ENCODE measurements at places on chromosomes 7 and 10.

DNA sequence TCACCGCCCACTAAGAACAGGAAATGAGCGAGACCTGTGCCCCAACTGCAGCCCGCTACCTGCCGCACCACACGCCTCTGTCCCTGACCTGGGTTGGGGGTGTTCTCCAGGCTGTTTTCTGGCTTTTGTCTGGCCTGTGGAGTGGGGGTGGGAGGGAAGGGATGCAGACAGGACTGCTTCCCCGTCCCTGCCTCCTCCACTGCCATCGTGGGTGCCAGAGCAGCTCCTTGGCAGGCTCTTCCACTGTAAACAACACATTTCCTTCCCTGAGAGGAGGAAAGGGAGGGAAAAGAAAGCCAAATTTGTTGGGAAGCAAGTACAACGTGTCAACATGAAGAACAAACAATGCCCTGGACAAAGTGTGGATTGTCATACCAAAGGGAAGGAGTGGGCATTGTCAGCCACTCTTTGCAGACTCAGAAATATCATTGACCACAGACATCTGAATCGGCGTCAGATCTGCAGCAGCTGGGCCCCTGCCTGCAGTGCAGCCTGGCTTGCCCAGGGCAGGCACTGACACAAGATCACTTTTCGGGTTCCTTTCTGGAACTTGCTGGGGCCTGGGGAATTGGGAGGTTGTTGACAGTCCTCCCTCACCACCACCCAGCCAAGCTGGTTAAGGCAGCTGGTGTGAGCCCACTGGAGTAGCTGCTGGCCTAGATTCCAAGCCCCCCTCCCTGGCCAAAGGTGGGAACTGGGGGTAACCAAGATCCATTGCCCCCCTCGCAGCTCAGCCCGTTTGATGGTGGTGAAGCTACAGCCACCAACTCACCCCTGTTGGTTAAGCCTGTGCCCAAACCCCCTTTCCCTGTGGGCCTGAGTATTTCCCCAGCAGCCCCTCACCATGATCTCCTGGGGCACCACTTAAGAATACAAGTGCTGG, 22.6 kb upstream of the TRIM8 start:
- DNase-seq: peak; percentile 51

DNA sequence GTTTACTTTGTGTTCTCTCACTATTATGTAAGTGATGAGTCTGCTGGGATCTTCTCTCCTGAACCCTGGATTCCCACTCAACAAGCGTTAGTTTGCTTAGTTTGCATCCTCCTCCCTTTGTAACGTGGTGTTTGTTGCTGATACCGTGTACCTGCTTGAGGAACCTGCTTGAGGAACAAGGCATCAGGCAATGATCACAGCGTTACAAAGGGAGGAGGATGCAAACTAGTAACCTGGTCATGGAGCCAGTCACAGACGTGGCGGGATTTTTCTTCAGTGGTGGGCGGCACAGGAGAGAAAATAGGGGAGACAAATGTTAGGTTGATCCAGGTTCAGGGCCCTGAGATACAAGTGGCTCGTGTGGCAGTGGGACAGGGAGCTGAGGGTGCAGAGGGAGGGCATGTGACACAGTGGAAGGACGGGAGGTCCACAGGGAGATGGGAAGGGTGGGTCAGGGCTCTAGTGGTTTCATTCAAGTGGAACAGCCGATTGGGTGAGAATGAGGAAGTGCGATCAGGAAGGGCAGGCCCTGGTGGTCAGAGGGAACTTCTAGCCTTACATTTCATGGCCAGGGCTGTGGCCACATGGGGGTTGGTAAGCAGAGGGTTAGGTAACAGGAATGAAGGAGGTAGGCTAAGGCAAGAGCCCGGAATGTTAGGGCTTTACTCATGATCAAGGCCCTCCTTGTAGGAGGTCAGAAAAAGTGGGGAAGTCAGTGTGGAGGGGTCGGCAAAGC, 38.0 kb downstream of the SNX10 start:
- DNase-seq: no peak

GRCh38 chr7:9201928-9202327, 768.5 kb downstream of the NXPH1 start:
- DNase-seq: no peak

- no peak for DNase-seq
These were observed 61.6 kb downstream of the LHPP start for GRCh38 chr10:124522933-124523871.

- no peak for DNase-seq
These were observed 4.4 kb downstream of the LARP4B start for GRCh38 chr10:927131-927530.

- DNase-seq: no peak
These were observed 160.3 kb upstream of the LYZL2 start for GRCh38 chr10:30789806-30790205.

GRCh38 chr7:91569728-91570457, 305.7 kb downstream of the FZD1 start:
- DNase-seq: no peak

DNA sequence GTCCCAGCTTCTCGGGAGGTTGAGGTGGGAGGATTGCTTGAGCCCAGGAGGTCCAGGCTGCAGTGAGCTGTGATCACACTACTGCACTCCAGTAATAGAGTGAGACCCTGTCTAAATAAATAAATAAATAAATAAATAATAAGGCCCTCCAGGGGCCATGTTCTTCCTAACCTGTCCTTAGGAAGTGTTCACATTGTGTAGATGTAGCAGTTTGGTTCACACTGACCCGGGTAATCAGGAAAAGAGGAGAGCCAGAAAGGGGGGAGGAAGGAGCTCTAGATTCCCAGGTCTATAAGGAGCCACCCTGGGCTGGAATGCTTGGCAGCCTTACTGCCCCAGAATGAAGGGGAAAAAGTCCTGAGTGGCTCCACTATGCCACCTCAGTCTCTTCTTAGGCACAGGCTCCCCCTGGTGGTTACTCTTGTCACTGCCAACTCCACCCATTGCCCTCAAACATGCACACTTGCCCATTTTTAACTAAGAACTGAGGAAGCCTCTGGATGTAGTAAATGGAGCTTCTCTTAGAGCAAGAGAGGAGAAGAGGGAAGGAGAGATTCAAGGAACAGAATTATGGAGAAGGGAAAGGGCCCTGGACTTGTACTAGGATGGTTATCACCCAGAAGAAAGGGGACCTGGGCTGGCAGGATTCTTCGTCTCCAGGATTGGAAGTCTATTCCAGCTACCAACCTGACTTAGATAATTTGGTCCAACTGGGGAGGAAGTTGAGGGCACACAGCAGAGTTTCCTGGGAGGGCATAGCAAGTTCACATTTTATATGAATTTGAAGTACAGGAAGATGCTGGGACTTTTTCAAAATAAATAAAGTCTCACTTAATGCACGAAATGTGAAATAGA, 7.8 kb downstream of the HPS6 start:
- peak; percentile 89 for DNase-seq

- DNase-seq: no peak
These were observed 99.7 kb downstream of the CCSER2 start for GRCh38 chr10:84427903-84428650.

- no peak for DNase-seq
These were observed 27.3 kb downstream of the TBATA start for GRCh38 chr10:70757856-70758255.

GRCh38 chr10:105837951-105838350, 1196.9 kb downstream of the SORCS3 start:
- peak; percentile 52 for DNase-seq

DNA sequence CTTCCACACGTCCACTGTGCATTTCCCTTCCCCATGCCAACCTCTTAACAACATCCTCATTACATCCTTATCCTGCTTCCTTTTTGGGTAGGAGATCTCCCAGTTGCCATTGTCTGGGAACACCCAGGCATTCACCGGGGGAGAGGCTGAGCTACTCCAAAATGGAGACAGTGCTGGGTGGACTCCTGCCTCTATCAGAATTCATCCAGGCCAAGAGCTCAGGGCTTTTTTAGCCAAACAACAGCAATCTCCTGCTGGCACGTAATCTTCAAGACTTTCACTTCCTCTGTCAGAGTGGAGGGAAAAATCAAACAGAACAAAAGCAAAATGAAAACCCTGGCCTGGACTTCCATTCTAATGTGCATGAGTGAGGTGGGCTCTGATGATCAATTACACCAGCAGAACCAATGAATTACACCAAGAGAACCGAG, 245.0 kb downstream of the PRPF18 start:
- DNase-seq: peak; percentile 33

GRCh38 chr7:142152076-142152475, 40.6 kb downstream of the MGAM2 start:
- no peak for DNase-seq

GRCh38 chr7:88661921-88662320, 97.6 kb upstream of the ZNF804B start:
- no peak for DNase-seq

DNA sequence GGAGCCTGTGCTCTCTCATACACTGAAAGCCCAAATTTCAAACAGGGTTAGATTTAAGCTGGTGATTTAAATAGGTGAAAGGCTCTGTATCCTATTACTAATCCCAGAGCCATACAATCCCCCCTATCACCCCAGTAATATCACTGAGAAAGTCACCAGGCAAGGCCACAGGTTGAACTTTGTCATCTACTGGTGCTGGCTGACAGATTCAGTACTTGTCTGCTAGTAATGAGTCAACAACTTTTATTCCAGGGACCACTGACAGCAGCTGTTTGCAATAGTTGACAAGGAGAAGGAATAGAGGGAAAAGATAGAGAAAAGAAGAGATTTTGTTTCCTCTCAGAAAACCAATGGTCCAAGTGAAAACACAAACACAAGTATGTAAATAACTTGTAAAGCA, 10.4 kb downstream of the ASB15 start:
- no peak for DNase-seq

GRCh38 chr10:116629340-116629739, 8.6 kb downstream of the PNLIPRP2 start:
- DNase-seq: no peak

DNA sequence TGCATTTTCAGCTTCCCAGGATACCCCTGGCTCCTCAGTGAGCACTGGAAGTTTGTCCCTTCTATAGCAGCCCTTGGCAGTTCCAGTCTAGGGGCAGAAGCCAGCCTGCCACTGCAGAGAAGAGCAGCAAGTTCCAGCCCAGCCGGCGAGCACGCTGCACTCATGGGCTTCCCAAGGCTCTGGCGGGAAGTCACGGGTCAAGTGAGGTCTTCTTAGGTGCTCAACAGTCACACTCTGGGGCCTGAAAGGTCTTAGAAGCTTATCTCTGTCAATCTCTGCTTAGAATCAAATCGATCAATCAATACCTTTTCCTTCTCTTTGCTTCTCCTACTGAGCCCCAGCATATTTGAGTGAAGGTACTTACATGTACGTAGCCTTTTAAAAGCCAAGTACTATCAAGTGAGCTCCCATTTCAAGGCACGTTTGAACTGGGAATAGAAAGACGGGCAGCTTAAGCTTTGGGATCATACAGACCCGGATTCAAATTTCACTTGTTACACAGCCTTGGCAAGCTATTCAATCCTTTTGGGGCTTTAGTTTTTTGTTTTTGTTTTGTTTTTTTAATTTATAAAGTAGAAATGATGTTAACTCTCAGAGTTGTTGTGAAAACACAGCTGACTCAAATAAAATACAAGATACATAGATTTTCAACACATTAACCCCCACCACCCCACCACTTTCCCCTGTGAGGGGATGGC, 152.6 kb upstream of the KLF14 start:
- no peak for DNase-seq

DNA sequence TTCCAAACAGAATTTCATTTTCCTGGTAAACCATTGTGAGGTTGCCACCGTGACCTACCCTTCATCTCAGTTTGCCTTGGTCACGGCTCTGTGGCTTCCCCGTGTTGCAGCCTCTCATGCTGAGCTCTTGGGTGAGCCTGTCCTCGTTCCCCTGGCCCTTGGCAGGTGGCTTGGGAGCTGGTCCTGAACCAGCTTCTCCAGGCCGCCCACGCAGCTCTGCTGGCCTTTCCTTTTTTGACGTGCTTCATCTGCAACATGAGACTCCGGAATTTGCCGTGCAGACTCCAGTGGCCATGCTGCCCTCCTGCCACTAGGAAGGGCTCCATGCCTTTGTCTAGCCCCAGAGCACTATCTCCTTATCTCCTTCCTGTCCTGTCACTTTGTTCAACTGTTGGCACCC, 93.0 kb upstream of the NPS start:
- DNase-seq: peak; percentile 16

- DNase-seq: no peak
These were observed 24.3 kb downstream of the HSPB1 start for GRCh38 chr7:76326646-76327233.
